ENCODE measurements at places on chromosomes 12 and 14.

- DNase-seq = no peak
Observed at GRCh38 chr12:77062846-77063461, 2.4 kb downstream of the E2F7 start.

GRCh38 chr12:16421806-16422205 is 74.4 kb downstream of the MGST1 start:
- DNase-seq = no peak

DNA sequence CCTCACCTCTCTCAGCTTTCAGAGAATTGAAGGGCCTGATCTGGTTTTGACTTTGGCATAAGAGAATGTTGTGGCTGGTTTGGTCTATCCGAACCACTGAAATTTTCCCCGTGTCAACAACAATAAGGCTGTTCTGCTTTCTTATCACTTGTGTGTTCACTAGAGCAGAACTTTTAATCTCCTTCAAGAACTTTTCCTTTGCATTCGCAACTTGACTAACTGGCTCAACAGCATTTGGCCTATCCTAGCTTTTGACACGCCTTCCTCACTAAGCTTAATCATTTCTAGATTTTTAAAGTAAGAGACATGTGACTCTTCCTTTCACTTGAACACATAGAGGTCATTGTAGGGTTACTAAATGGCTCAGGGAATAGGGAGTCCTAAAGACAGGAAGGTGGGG is 25.9 kb upstream of the EDDM3A start:
- no peak for DNase-seq

- DNase-seq = no peak
Observed at GRCh38 chr14:38363217-38363616, 107.3 kb upstream of the CLEC14A start.

GRCh38 chr12:115709540-115710011 is 567.9 kb downstream of the MED13L start:
- DNase-seq = no peak

All from CD8-positive, alpha-beta memory T cell (primary cell).